ENCODE measurements at places on chromosomes 12 and 14.

DNA sequence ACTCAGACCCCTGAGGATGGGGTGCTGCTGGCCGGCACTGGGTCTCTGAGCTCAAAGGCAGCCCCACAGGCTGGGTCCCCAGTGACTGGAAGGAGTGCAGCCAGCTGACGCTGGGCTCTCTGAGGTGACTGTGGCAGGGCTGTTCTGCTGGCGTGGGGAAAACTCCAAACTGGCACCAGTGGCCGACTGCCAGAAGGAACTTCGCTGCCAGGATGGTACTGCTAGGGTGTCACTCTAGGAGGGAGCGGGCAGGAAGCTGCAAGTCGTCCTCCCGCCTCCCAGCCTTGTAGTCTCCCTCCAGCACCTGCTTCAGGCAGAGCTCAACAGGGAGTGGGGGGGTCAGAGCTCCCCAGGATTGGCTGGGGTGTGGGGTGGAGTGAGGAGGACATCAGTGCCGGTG is 41.3 kb downstream of the CDC42BPB start:
- DNase-seq: no peak

DNA sequence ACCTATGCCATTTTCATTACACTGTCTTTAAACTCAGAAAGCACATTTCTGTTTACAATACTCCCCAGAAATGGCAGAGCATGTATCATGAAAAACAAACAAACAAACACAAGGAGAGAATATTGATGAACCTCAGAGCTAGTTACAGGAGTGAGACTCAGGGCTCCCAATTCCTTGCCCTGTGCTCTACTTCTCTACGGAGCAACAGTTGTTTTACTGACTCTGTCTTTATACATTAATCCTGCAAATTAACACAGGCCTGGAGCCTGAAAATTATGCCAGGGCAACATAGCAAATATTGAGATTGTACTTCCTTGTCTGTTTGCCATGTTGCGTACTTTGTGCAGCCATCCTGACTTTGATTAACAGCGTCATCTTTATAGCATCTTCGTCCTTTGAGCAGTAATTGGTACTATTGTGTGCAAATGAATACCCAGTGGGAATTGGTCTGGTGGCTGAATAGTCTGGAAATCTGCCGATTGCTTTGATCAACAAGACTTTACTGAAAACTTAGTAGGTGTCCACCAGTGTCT is 15.2 kb upstream of the AKAP6 start:
- DNase-seq: no peak

- DNase-seq: no peak
These were observed 102.1 kb downstream of the TMEM117 start for GRCh38 chr12:43937947-43938346.

DNA sequence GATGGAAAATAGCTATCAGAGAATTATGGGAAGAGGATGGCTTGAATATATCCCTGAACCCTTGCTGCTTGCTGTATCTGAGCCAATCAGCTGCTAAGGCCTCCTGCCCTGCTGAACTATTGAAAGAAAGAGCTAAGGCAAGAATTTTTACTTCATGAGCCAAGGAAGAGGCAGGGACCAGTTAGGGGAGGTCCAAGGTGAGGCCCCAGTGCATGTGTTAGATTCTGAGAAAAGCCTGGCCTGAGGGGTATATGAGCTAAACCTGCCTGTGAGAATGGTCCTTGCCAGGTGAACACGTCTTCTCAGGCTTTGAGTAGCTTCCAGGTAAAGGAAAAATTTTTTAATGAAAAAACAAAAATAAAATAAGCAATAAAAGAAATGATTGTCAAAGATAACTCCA is 218.0 kb downstream of the SYT1 start:
- no peak for DNase-seq

DNA sequence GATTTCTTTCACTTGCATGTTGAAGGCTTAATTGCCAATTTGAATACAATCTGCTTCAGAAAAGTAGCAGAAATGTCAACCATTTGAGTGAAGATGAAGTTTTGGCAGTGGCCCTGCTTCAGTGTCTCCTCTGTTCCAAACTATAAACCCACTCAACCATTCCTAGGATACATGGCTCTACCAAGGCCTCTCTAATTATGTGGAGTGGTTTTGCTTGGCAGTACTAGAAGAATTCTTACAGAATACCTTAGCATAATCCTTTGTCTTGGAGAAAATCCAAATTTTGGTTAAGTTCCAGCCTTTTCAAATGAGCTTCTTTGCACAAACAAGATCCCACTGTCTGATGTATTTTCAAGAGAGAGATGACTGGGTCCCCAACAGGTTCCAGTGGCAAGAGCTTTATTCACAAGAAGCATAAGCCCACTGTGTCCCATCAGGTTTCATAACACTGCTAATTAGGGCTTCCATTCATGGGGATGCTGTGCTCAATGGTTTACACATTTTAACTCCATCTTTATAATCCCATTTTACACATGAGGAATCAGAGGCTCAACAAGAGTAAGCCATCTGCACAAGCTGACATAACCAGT is 234.5 kb downstream of the IPO8 start:
- no peak for DNase-seq

DNA sequence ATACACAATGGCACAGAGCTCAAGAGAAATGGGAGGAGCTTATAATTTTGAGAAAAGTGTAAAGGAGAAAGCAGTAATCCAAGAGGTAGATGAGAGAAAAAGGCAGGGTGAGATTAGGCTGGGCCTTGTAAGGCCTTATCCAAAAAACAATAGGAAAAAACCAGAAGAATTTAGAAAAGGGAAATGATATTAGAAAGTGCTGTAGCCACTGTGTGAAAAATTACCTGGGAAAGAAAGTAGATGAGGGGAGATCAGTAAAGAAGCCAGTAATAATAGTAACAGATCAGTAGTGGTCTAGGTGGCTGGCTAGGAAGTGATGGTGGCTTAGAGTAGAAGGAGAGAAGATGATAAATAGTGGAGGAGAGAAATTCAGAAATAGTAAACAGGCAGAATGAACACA is 66.3 kb upstream of the CFL2 start:
- no peak for DNase-seq

- no peak for DNase-seq
These were observed 57.4 kb downstream of the PAPOLA start for GRCh38 chr14:96559571-96559970.

GRCh38 chr12:2054091-2055018 is 1.6 kb downstream of the CACNA1C start:
- no peak for DNase-seq

GRCh38 chr14:22143363-22143762 is 445.7 kb downstream of the DAD1 start:
- DNase-seq: no peak

- DNase-seq: peak; percentile 84
These were observed 2.9 kb upstream of the NAB2 start for GRCh38 chr12:57085999-57086492.

GRCh38 chr12:83052890-83053541 is 366.3 kb downstream of the TMTC2 start:
- DNase-seq: no peak

DNA sequence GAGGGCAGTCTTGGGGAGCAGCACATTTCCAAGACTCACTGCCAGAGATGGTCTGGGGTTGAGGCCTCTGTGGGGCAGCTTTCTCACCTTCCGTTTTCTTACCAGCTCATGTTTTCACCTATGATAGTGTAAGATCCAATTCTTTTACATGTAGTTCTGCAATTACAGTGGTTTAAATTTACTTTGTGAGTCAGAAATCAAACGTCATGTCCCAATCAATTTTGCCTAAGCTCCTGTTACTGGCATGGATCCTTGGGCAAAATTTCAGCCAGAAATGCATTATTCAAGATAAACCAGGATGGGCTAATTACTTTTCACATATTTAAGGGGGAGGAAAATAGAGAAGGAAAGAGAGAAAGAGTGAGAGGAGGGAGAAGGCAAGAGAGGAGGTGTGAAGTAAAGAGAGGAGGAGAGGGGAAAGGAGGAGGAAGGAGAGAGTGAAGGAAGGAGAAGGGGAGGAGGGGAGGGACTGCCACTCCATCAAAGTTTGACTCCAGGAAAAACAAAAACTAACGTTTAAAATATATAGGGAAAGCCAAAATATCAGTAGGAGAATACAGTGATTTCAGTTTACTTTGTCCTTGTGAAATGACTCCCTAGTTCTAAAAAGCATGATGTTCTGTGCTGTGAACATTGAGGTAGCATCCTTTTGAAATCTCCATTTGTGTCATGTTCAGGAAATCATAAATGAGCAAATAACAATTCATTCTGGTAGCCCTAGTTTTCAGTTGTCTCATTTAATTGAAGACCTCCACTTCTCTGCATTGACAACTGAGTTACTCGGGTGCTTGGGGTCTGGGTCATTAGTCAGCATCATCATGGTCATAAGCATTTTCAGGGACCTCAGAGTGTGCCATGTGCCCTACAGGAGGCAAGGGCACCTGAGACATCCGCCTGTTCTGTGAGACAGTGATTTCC is 3.0 kb downstream of the BMAL2 start:
- DNase-seq: no peak

- DNase-seq: no peak
These were observed 39.3 kb downstream of the PITPNM2 start for GRCh38 chr12:123111498-123112165.

- DNase-seq: no peak
These were observed 40.4 kb upstream of the GTF2A1 start for GRCh38 chr14:81261176-81261575.

GRCh38 chr14:65025818-65026217 is 39.1 kb downstream of the FNTB start:
- no peak for DNase-seq

- no peak for DNase-seq
These were observed 1382.1 kb downstream of the AACS start for GRCh38 chr12:126447346-126447745.

GRCh38 chr12:106049546-106049945 is 89.2 kb downstream of the NUAK1 start:
- DNase-seq: no peak

DNA sequence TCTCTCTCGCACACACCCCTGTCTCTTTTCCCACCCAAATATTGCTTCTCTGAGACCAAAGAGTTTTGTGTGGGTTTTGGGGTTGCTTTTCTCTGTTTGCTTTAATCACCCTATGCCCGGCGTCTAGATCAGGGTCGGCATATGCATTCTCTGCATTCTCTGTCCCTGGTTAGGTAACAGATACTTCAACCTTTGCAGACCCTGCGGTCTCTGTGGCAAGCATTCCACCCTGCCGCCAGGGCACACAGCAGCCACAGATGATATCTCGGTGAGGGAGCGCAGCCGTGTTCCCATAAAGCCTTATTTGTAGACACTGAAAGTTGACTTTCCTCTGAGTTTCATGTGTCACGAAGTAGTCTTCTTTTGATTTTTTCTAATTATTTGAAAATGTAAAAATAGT is 110.4 kb upstream of the FZD10 start:
- DNase-seq: no peak

DNA sequence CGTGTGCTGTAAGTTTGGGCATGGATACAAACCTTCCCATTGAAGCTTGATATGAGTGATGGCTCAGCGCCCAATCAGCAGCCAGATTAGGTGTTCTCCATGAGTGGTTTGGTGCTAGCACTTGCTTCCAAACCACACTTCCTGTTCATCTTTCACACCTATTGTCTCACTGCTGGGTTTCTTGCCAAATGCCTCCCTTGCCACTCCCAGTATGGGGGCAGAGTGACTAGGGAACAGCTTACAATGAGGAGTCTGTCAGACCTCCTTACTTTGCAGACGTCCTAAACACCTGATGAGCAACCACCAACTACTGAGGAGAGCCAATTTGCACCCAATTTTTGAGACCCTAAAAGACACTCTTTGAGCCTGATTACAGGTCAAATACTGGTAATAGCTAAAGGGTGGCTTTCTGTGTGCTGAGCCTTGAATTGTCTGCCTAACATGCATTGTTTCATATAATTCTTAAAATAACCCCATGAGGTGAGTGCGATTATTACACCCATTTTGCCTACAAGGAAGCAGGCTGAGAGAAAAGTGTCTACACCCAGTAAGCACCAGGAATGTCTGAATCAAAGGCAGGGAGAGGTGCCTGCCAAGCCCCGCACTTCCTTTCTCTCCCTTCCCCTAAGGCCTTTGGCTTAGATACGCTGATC is 48.4 kb upstream of the FOS start:
- DNase-seq: no peak

DNA sequence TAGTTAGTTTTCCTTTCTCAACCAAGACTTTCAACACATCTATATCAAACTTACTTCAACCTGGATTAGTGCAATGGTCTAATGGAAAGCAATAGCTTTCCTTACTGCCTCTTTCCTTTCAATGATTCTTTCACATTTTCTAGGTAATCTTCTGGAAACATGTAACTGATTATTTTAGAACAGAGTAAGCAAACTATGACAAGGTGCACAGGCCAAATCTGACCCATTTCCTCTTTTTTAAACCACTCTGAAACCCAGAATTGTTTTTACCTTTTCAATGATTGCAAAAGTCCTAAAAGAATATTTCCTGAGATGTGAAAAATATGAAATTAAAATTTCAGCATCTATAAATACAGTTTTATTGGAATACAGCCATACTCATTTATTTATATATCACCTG is 81.6 kb upstream of the TMTC2 start:
- DNase-seq: no peak

- DNase-seq: no peak
These were observed 35.6 kb downstream of the PTGER2 start for GRCh38 chr14:52349731-52350130.
